ENCODE measurements at places on chromosomes 3 and 15.

DNA sequence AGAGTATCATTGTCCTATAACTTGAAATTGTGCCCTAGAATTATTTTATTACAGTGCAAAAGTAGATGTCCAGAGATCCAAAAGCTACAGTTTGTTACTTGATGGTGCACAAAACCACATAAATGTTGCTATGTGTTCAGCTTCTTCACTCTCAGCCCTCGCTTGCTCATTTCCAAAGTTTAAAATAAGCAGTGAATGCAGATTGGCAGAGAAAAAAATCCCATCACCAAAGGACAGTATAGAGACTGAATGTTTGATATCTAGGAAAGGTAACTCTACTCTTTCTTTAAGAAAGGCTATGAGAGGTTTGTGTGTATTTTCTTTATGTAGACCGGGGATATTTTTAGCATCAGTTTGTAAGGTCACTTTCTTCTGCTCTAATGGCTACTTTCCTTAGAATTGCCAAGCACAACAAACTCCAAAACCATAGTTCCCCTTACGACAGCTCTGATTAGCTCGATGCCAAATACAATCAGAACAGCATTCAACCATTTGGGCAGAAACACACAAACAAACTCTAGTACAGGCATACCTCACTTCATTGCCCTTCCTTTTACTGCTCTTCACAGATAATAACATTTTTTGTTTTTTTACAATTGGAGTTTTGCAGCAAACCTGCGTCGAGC lies 164.1 kb upstream of the CCDC54 start:
- no peak for ATAC-seq

- ATAC-seq = no peak
Observed at GRCh38 chr3:134885877-134886621, 91.0 kb downstream of the EPHB1 start.

- ATAC-seq = no peak
Observed at GRCh38 chr3:116135457-116136085, 309.7 kb downstream of the LSAMP start.

DNA sequence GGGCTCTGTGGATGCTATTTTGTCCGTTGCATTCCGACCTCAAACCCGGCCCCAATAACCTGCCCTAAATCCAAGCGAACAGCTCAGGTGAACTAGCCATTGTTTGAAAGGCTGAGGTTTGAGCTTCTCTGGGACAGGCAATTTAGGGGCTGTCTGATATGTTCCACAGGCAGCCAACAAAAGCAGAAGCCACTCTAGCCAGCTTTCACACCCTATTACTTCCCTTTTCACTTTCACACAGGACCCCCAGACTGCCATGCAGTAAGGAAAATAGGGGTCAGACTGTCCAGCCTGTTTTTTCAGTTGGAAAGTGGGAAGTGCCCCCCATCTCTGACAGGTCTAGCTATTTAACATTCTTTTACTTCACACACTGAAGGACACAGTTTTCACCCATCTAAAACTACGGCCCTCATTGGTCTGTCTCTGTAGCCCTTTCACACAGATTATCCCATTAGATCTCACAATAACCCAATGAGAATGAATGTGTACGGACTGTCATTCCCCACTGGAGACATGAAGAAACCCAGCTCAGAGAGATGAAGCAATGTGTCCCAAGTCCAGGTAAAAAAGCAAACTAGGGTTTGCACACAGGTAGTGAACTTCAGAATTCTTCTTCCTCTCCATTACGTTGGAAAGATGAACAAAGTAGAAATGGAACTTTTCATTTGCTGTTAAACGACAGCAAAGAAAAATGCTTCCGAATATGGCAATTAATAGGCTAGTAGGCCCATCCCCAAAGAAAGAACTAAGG lies 1.9 kb downstream of the CCDC12 start:
- no peak for ATAC-seq

GRCh38 chr3:134680796-134681521 lies 30.1 kb upstream of the KY start:
- ATAC-seq = no peak

DNA sequence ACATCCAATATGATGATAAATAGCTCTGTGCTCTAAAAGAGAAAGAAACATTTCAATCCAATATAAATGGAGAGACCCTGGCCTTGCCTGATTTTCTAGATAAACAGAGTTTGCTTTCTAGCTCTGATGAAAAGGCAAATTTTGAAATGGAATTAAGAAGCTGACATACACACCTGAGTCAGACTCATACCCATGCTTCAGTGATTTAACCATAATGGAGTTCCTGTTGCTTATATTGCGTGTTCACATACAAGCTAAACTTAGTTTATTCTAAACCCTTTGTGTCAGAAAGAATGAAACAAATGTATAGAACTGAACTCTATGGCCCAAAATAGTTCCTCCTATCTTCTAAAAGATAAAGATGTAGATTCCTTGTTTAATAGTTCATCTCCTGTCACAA lies 760.8 kb upstream of the ARPP21 start:
- ATAC-seq = no peak

GRCh38 chr3:182370949-182371348 lies 422.4 kb upstream of the ATP11B start:
- no peak for ATAC-seq
